Activated T-cell treated with anti-CD3 and anti-CD28 coated beads for 4 hours (primary cell): ENCODE measurements at places on chromosomes 12 and 14.

DNA sequence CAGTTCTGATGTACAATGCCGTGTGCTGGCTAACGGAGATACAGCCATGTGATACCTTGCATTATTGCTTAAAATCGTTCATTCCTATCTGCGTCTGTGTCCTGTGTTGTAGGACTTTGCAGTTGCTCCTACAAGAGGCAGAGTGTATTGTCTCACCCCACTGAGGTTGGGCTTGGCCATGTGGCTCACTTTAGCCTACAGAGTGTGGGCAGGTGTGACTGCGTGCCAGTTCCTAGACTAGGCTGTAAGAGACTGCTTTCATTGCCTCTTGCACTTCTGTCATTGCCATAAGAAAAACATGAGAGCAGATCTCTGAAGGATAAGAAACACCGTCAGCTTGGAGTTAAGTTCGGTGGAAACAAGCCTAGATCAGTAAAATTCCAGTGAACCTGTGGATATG lies 197.7 kb upstream of the CRY1 start:
- DNase-seq, result no peak

DNA sequence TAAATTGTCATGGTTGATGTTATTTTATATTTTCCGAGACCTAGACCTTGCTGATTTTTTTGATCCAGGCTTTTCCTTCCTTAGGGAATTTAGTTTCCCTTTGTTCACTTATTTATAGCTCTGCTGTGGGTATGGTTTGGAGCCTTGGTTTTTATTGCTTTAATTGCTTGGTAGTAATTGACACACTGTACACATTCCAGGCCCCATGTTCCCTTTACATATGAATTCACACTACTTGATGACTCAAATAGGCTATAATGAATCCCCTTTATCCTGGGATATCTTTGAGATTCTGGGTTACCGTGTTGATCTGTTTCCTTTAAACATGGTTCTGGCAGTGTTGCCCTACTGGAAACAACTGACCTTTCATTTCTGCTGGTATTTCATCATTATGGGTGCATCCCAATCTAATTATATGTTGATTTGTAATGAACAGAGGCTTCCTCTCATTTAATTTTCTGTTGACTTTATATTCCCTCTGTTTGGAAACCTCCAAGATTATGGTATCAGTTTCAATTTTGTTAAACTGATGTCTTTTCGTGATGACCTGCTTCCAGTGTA lies 424.0 kb downstream of the RAD51B start:
- DNase-seq, result no peak

DNA sequence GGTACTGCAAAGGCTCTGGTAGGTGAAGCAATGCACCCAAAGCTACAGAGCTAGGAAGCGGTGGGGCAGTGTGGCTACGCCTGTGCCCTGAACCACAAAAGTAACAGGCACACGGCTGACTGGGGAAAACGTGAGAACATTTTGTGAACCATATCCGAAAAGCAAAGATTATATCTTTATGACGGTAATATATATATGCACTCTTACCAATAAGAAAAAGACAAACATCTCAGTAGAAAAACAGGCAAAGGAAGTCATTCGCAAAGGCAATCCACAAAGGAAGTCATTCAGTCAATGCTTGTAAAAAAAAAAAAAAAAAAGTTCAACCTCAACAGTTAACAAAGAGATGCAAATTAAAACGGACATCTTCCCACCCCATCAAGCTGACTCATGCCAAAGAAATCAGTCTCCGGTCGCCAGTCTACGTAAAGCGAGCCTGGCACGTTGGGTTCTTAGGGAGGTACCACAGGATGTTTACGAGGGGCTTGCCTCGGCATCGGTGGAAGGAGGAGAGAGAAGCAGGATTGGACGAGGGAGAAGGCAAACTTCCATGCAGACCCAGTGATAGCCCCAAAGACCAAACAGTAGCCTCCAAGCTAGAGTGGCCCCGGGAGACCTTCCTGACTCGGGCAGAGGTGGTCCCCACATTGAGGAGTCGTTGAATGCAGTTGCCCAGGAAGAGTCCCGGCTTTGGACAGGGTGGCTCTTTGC lies 39.4 kb upstream of the PPP2R5C start:
- DNase-seq, result peak; percentile 60

GRCh38 chr12:124466216-124467128 lies 100.9 kb downstream of the NCOR2 start:
- DNase-seq, result peak; percentile 71

- DNase-seq, result no peak
Observed at GRCh38 chr12:105158876-105159275, 51.3 kb downstream of the WASHC4 start.

GRCh38 chr12:30700216-30700900 lies 4.7 kb upstream of the IPO8 start:
- no peak for DNase-seq

GRCh38 chr12:5988088-5988487 lies 43.0 kb upstream of the ANO2 start:
- DNase-seq, result no peak

GRCh38 chr12:103957865-103958388 lies 7.7 kb upstream of the TDG start:
- DNase-seq, result no peak

DNA sequence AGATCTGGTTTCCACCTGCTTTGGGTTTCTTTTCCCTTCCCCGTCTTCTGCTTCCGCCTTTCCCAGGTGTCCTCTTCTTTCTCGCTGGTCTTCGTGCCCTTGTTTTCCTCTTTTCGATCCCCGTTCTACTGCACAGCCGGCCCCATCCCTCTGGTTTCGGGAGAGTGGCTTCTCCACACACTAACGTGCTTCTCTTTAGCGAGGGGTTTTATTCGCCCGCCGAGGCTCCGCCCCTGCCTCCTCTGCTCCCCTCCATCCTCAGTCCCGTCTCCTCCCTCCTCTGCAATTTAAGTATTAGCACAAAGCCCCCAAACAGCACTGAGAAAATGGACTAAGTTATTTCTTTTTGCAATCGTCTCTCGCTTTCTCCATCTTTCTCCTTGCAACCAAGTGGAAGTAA lies at the start of gene SLC7A8:
TSS of gene SLC7A8 (minus strand) at position 182 of the 400 bp plus-strand sequence. CDS start 746 bp downstream, outside the sequence.
- peak; percentile 14 for DNase-seq

DNA sequence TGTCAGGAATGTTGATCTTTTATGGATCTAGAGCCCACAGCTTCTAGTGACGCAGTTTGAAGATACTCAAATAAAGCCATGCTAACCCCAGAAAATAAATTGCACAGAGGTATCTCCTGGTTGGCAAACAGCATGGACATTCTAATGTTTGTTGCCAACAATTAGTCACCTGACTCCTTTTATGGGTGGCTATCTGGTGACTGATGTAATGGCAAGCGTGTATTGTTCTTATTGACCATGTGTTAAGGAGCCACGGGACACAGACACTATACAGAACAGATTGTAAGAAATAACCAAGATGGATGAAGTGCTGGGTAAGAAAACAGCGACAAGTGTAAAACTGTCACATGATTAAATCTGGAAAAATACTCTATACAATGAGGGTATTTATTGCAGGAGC lies 401.3 kb upstream of the PDE3A start:
- DNase-seq, result no peak

DNA sequence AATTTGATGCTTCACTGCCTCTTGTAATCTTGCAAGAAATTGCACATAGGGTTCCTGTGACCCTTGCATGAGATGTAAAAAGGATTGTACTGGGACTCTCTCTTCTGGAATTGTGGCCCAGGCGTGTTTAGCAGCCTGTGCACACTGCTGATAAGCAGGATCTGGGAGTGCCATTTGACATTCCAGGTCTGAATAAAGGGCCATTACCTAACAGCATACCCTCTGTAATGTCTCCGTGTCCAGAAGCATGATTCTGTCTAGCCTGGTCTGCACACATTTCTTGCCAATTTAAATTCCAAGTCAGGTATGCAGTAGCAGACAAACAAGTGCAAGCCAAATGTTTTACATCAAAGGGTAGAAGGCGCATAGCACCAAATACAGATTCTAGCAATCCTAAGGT lies 18.1 kb upstream of the MAPKAPK5 start:
- DNase-seq, result no peak

DNA sequence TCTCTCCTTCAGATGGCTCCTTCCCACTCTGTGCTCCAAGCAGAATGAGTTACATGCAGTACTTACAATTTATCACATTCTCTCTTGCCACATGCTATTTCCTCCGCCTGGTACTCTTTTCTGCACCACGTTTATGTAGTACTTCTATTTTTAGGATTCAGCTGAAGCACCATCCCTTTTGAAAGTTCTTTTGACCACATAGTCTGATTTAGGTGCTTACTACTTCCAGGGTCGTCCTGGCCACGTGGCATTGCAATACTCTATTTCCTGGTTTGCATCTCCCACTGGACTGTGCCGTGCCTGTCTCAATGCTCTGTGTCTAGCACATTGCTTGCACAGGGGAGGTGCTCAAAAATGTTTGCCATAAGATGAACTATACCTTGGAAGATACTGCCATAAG lies 16.3 kb upstream of the TBC1D30 start:
- no peak for DNase-seq

DNA sequence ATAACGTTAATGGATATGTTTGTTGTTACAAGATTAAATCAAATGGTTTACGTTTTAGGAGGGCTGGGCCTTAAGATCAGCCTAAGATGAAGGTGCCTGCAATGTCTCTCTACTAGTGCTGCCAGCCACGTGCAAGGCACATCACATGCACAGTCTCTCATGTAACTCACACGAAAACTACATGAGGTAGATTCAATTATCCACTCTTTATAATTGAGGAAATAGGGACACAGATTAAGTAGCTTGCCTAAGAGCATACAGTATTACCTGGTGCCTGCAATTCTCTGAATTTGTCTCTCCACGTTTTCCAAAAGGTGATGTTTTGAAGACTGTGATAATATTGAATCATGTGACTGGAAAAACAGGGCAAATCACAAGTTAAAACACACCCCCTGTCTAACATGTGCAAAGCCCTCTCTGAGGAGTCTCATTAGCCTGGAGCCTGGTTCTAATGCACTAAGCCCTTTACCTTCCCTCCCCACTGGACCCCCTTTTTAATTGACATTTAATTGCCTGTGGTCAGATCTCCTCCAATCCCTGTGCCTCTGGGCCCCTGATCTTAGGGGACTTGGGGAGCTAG lies 14.6 kb upstream of the ATP2A2 start:
- DNase-seq, result no peak

GRCh38 chr12:119940897-119941296 lies 48.1 kb upstream of the BICDL1 start:
- DNase-seq, result no peak

GRCh38 chr12:3160081-3160480 lies 82.9 kb downstream of the TSPAN9 start:
- DNase-seq, result no peak

DNA sequence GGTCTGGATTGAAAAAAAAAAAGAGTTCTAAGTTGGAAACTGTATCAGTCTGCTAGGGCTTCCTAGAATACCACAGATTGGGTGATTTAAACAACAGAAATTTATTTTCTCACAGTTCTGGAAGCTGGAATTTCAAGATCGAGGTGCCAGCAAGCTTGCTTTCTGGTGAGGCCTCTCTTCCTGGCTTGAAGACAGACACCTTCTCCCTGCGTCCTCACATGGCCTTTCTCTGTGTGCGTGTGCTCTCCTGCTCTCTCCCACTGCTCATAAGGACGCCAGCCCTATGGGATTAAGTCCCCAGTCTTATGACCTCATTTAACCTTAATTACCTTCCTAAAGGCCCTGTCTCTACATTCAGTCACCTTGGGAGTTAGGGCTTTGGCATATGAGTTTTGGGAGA lies 215.5 kb downstream of the PIK3C2G start:
- DNase-seq, result no peak

GRCh38 chr12:55673638-55674037 lies 34.1 kb downstream of the ITGA7 start:
- DNase-seq, result no peak

DNA sequence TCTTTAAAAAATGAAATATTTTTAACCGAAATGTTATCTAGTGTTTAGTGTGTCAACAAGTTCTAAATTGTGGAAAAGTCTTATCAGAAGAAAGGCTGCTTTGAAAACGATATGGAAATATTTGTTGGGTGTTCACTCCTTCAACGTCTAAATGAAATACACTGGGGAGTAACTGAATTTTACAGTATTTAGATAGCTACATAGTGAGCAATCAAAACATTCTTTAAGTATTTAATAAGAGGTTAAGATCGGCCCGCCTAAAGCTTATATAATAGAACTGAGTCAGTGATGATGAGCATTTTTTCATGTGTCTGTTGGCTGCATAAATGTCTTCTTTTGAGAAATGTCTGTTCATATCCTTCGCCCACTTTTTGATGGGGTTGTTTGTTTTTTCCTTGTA lies 228.3 kb downstream of the RAD51B start:
- no peak for DNase-seq

- DNase-seq, result no peak
Observed at GRCh38 chr12:20289520-20289919, 78.8 kb upstream of the PDE3A start.

DNA sequence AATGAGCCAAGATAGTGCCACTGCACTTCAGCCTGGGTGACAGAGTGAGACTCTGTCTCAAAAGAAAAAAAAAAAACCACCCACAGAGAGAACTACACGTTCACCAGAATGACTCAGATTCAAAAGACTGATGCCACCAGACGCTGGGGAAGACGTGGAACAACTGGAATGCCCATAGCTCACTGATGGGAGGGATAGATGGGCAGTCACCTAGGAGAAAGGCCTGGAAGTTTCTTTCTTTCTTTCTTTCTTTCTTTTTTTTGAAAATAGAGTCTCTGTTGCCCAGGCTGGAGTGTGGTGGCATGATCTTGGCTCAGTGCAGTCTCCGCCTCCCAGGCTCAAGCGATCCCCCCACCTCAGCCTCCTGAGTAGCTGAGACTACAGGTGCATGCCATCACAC lies 10.0 kb upstream of the KLC1 start:
- no peak for DNase-seq

GRCh38 chr12:54132976-54133771 lies 55.6 kb downstream of the SMUG1 start:
- DNase-seq, result no peak

- DNase-seq, result no peak
Observed at GRCh38 chr12:45314770-45315169, 98.9 kb downstream of the ANO6 start.

DNA sequence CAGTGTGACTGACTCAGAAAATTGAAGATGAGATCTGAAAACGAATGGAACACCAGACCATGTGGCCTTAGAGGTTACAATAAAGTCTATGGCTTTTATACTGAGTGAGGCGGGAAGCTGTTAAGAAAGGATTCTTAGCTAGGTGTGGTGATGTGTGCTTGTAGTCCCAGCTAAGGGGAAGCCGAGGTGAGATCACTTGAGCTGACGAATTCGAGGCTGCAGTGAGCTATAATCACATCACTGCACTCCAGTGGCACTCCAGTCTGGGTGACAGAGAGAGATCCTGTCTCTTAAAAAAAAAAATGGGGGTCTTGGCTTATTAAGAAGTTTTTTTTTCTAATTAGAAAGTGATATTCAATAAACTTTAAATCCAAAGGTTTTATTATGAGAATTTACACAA lies 678.6 kb downstream of the TMTC2 start:
- DNase-seq, result no peak

GRCh38 chr12:55816881-55817344 lies 611 bp downstream of the SARNP start:
- no peak for DNase-seq

GRCh38 chr12:76444408-76444984 lies 96.3 kb upstream of the BBS10 start:
- no peak for DNase-seq

- DNase-seq, result peak; percentile 38
Observed at GRCh38 chr12:50597200-50598195, 92.7 kb downstream of the DIP2B start.
